ENCODE measurements at places on chromosomes 16 and 17.
A peak's percentile ranks its signal among the peaks of the same experiment; 100 is the strongest.

DNA sequence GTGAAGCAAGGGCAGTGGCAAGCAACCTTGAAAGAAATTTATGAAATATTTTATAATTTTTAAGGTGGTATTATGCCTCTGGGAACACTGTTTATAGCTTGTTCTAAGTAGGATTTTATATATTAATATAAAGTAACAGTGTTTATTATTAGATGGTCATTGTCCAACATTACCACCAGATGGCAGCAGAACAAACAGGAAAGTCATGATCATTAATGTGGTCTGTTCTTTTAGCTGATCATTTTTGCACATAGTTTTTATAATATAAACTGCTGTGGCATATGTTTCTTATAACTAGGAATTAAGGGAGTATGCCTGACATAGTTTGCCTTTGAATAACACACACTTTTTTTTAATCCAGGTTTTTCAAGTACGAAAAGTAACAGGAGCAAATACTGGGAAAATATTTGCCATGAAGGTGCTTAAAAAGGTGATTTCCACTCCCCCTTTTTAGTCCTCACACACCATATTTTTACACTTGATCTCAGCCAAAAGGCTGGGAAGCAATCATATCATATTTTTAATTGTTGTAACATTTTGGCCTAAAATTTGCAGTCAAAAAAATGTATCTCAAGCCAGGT, 21.4 kb downstream of the RPS6KB1 start:
- DNase-seq = no peak

DNA sequence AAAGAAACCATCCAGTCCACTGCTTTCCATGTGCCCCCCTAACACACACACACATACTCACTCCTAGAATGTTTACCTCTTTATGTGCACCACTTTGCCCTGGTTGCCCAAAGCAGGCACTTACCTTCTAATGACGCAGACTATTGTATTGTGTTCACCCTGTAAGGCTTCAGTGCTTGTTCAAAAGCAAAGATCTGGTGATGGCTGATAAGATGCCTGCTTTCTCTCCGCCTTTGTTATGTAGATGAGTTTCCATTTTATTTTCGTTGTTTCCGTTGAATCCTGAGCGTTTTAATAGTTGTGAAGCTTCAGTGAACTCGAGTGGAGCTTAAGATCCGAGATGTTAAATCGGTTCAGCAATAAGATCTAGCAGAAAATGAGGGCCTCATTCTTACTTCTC, 452.7 kb downstream of the TMEM114 start:
- DNase-seq = no peak

- no peak for DNase-seq
These were observed 41.5 kb downstream of the ABCC1 start for GRCh38 chr16:15990902-15991301.

DNA sequence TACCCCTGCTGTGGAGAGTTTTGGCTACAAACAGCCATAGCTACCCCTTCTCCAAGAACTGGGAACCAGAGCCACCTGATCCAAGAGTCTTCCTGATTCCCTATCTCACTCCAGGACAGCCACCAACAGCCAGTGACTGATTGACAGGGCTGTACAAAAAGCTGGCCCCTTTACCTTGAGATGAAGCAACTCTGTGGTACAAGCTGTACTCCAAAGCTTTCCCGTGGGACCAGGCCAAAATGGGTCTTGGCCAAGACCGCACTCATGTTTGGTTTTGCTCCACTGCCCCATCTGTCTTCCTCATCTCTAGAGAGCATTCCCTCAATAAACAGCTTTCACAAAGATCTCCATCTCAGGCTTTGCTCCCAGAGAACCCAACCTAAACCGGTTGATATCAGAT, 43.6 kb downstream of the RNF157 start:
- peak; percentile 93 for DNase-seq

GRCh38 chr16:57893559-57894389, 77.2 kb downstream of the CNGB1 start:
- DNase-seq = no peak

DNA sequence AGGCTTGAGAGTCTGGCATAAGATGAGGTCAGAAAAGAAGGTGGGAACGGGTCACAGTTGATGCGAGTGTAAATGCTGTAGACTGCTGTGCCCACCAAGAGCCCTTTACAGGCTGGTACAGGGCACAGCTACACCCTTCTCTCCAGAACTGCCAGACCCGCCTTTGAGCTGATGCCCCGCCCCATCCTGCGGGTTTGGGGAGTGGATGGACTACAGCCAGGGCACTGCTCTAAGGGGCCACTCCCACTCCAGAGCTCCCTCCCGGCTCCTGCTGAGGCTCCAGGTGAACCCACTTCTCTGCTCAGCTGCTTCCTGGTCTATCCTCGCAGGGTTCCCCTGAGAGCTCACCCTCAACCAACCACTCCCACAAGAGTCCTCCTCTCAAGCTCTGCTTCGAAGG, 12.3 kb downstream of the MEIOB start:
- DNase-seq = no peak

GRCh38 chr16:21560462-21560861, 38.9 kb upstream of the METTL9 start:
- DNase-seq = no peak

- no peak for DNase-seq
These were observed 45.2 kb downstream of the XPO6 start for GRCh38 chr16:28166394-28167208.

DNA sequence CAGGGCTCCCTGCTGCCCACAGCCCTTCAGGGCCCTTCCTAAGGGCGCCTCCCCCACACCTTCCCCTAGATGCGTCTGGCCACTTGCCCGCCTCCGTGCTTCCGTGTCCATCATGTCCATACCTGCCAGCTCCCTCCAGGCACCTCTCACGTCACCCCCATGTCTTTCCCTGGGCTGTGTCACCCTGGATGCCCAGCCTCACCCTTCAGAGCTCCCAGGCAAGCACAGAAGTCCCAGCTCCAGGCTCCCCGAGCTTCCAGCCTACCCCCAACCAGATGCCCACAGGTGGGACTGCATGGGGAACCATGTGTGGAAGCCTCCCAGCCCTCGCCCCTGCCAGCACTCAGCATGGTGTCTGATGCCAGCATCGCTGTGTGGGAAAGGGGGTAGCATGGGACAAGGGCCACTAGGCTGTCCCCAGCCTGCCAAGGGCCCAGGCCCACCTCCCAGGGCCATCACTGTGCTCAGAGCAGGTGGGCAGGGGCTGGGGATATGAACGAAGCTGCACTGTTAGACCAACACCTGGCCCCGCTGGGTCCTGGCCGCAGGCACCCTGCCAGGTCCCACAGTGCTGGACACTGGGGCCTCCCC, 1.9 kb upstream of the AXIN1 start:
- no peak for DNase-seq

GRCh38 chr17:4485676-4486646, 12.7 kb upstream of the SPNS2 start:
- no peak for DNase-seq

DNA sequence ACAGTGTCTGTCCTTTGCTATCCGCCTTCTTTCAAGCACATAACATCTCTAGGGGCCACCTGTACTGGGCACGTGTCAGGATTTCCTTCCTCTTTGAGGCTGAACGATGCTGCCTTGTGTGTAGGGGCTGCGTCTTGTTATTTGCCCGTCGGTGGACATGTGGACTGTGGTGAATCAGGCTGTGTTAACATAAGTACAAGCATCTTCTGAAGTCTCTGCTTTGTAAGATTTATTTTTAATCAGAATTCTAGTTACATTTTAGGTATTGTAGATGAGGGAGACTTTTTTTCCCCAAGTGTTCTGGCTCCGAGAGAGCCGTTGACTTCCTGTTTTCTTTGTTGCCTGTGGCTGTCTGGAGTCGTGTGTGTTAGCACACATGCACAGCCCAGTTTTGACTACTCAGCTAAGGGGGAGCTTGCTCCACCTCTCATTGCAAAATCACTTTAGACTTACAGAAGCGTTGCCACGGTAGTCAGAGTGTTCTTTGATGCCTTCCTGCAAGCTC, 26.1 kb downstream of the SPG7 start:
- peak; percentile 15 for DNase-seq

GRCh38 chr17:4560837-4561256, 470 bp upstream of the GGT6 start:
- no peak for DNase-seq

GRCh38 chr16:53281280-53281679, 153.0 kb upstream of the RBL2 start:
- DNase-seq = no peak

GRCh38 chr16:13305019-13305755, 403.8 kb downstream of the SHISA9 start:
- DNase-seq = no peak

DNA sequence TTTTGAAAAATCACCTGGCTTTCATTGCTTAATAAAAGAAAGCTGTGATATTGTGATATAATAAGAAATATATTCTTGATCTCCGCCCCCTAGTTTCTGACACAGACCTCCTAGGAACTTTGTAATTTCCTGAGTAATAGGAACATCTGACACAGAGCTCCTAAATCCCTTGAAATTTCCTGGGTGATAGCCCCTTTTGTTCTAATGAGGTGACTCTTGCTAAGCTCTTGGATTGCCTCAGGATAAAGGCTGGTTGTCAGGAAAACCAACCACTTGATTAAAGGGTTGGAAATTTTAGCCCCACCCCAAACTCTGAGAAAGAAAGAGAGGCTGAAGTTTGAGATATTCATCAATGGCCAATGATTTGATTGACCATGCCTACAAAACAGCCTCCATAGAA, 326.4 kb upstream of the KIF2B start:
- no peak for DNase-seq

DNA sequence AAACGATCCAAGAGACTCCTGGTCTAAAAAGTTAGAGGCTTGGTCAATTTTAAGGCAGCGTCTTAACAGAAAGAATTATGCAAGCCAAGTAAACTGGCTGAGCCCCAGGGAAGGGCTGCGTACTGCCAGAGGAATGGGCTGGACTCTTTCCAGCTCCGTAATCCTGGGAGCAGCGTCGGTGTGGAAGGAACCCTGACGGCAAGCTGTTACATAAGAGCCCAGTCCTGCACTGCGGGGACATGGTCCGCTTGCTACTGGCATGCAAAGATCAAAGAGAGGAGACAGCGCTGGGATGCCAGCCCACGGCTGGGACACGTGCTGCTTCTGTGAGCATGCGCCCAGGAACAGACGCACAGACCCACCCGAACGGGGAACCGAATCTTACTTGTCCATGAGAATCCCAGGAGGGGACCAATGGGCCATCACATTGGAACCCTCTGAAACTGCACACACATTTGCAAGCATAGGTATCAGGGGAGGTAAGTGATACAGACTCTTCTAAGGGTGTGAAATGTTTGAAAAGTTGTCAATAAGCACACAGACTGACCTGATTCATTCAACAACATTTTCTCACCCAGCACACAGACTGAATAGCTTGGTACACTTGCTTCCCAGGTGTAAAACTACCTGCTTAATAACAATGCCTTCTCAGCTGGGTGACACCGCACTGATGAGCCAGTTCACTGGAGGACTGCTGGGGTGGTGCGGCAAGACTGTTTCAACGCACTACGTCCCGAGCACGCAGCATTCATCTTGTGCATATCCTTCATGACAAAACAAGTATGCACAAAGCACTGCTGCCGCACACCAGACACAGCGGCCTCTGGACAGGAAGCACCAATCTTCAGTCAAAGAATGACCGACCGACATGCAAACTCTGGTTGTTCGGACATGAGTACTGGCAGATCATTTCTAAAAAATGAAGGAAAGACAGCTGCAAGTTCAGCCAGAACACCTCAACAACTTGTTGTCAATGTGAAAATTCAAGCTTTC, 94.9 kb downstream of the ANKRD11 start:
- peak; percentile 83 for DNase-seq

DNA sequence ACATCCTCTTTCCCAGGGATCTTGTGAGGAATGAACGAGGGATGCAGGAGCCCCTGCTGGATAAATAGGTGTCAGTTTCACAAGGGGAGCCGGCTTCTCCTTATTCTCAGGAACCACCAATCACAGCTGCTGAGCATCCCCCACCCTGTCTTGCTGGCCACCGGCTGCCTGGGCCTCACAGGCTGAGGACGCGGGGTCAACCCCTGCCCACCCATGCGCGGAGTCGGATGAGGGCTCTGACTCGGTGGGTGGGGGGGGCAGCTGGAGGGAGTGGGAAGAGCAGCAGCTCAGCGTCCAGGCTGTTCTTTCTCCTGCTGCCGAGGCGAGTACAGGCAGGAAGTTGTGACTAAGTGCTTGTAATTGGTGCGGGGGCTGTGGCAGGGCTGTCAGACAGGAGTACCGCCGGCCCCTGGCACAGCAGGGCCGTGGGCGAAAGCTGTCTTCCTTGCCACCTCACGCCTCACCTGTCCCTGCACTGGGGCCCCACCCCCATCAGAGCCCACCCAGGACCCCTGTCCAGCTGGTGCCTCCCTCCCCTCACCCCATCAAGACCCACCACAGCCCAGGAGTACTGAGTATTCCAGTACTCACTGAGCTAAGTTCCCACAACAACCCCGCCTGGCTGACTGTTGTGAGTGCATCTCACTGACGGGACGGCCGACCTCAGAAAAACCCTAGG, 11.0 kb upstream of the DPEP1 start:
- DNase-seq = no peak

DNA sequence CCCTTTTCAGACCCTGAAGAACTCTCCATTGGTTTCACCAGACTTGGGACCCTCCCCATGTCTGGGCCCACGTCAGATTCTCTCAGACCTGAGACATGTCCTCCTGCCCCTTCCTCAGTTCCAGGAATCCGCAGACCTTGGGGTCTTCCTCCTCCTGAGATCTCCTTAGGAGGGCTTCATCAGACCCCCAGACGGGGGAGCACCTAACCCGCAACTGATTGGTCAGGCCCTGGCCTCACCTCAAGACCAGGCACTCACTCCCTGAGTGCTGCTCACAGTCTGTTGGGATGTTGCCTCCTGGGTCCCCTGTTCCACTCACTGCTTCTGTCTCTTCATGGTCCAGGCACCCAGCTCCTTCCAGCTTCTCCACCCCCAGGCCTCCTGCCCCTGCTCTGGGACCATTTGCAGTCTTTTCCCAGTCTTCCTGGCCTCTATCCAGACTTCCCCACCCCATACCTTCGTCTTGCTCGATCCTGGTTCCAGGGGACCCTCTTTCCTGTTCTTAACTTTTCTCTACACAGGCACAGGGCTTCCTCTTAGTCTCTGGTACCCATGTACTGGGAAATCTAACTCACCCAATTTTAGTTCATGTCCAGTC, 1.2 kb downstream of the GID4 start:
- no peak for DNase-seq

- DNase-seq = no peak
These were observed 14.2 kb downstream of the CLCN7 start for GRCh38 chr16:1460602-1461138.

- no peak for DNase-seq
These were observed 1.5 kb upstream of the CMIP start for GRCh38 chr16:81442916-81443687.
